ENCODE measurements at places on chromosomes 1 and 21.
A peak's percentile ranks its signal among the peaks of the same experiment; 100 is the strongest.

GRCh38 chr1:153306303-153307220 lies 6.2 kb downstream of the PGLYRP3 start:
- DNase-seq, result no peak

- no peak for DNase-seq
Measured at GRCh38 chr1:244209955-244210354, 158.9 kb downstream of the ZBTB18 start.

GRCh38 chr1:228463559-228464455 lies 23.4 kb upstream of the RNF187 start:
- peak; percentile 88 for DNase-seq

GRCh38 chr21:41377715-41378114 lies 15.9 kb downstream of the MX2 start:
- no peak for DNase-seq

DNA sequence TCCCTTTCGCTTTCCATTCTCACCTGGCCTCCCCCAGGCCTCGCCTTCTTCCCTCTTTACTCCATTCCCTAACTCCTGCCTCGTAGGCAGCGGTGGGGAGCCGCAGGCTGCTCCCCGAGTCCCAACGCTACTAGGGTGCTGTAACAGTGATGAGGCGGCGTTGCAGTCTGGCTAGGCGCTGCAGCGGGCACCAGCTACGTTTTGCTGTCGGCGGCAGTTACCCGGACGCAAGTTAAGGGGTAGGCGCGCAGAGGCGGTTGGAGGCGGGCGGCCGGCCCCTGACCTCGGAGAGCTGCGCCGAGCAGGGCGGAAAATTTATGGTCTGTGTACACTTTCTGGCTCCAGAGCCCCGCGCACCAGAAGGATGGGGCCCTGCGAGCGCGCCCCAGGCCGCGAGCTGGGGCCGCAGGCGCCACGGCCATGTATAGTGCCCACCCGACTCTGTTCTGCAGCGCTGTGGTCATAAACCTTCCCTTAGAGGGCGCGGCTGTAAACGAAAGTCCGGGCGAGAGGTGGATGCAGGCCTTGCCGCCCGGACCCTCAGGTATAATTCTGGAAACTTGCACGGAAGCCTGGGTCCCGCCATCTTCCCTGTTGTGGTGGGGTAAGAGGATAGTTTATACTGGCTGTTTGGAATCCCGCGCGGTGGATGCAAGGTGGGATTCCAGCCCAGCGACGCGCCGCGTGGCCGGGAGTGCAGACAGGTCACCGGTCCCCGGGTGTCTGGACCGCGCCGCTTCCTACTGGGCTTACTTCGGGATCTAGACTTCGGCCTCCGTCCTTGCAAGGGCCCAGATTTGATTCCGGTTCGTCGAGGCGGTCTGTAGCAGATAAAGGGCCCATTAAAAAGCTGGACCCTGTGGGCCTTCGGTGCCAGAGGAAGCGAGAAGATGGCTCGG lies 15.0 kb downstream of the HLX start:
- DNase-seq, result no peak

DNA sequence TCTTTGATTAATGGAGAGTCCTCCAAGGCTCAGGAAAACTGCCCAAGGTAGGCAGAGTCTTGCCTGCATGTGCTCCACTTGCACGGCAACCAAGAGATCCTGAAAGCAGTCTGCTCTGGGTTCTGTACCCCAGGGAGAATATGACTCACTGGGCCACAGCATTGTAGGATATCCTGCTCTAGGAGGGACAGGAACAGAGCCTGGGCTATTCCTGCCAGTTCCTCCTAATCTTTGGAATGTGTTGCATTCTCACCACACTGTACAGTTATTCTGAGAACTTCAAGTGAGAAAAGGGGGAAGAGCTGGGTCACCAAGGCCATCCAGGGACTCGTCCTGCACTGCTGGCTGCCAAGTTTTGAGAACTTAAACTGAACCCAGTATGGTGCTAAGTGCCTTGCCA lies 278.5 kb downstream of the MATN1 start:
- no peak for DNase-seq

DNA sequence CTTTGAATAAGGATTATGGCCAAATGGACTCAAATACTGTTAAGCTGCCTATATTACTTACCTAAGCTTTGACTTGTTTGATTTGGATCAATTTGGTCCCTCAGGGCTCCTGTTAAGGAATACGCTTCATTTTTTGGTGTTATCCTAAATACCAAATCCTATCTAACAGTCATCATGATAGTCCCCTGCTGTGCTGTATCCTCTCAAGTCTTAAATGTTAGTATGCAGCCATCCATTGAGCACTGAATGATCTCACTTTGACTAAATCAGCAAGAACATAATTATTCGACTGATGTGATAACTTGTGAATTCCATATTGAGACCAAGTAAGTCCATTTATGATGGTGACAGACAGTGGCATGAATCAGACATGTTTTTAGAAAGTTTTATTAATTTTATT lies 53.1 kb upstream of the ATF3 start:
- no peak for DNase-seq

DNA sequence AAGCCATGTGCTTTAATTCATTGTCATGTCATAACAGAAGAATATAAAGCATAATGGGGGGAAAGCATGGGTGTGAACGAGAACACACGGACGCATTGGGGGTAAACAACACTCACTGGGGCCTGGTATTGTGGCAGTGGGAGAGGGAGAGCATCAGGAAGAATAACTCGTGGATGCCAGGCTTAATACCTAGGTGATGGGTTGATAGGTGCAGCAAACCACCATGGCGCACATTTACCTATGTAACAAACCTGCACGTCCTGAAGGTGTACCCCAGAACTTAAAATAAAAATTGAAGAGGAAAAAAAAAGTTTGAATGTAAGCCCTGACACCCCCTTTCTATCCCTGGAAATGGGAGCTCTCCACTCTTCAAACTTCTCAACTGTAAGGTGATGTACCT lies 34.9 kb upstream of the CACHD1 start:
- DNase-seq, result no peak

DNA sequence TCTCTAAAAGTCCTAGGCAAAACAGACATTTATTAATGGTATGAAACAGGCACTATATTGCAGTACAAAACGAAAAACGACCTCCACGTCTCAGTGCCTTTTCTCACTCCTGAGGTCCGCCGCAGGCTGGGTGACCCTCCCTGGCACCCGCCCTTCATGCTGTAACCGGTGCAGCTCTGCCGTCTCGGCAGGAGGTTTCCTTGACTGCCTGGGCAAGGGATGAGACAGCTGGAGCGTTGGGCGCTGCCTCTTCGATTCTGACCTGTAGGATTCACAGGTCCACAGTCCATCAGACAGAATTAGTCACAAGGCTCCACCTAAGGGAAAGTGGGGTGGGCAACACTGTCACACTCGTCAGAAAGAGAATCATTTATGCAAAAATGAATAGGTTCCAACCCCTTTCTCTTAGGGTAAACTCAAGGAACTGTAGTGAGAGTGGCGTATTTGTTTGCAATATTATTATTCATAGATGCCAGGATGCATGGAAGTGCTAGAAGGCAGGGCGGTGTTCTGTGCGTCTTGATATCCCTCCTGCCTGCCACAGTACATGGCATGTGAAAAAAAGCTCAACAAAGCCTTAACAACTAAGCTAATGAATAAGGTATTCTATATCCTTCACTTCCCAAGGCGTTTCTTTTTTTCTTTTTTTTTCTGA lies 23.5 kb upstream of the ZBTB18 start:
- DNase-seq, result no peak

- DNase-seq, result no peak
Measured at GRCh38 chr1:206776229-206776628, 3.9 kb upstream of the IL10 start.

DNA sequence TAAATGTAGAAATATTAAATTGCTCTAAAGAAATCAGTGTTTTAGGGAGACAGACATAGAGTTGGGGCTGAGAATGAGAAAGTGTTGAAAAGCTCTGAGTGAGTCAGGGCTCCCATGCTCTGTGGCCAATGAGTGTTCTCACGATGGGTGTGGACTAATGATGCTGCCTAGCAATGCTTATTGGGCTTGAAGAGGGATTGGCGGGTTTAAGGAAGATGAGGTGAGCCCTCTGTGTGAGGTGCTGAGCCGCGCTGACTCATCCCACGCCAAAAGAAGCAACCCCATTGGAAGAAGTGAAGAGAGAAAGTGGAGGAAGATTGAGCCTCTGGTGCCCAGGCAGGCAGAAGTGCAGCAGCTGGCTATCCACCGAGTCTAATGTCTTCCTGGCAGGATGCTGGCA lies 65.1 kb upstream of the DPT start:
- DNase-seq, result no peak

- DNase-seq, result peak; percentile 32
Measured at GRCh38 chr21:42618707-42619102, 34.7 kb upstream of the PDE9A start.

DNA sequence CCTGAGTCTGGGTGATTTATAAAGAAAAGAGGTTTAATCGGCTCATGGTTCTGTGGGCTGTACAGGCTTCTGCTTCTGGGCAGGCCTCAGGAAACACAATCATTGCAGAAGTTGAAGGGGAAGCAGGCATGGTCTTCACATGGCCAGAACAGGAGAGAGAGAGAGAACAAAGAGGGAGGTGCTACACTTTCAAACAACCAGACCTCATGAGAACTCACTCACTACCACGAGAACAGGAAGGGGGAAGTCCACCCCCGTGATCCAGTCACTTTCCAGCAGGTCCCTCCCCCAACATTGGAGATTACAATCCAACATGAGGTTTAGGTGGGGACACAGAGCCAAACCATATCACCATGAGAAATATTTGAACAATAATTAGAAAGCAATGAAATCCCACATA lies 222.9 kb downstream of the FAM72C start:
- DNase-seq, result no peak

GRCh38 chr1:10857687-10858086 lies 61.2 kb upstream of the CASZ1 start:
- DNase-seq, result no peak

DNA sequence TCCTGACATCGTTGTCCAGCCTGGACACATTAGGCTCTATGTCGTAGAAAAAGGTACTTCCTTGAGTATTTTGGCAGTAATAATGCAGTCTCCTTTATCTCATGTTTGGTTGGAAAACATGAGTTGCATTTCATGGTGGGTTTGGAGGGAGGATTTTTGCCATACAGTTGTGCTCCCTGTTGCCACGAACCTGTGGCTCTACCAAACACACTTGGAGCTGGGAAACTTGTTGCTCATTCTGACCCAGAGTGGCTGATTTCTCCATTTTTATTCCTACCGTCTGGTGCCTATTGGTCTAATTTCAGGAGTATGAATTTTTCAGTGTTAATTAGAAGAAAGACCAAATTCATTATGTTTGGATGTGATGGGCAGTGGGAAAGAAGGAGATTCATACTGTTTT lies 50.7 kb downstream of the MPZL1 start:
- no peak for DNase-seq

DNA sequence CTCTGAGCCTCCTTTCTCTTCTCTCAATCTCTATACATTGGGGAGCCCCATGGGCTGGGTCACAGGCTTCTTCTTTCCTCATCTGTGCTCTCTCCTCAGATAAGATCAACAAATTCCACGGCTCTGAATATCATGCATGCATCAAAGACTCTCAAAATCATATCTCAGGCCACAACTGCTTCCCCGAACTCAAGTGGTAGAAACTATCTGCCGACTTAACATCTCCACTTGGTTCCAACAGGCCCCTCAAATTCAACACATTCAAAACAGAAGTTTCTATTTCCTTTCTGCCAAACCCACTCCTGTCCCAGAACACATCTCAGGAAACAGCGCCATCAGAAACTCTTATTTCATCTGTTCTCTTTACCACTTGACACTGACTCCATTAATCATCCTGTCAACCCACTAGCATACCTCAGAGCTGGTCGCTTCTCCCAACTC lies 16.7 kb downstream of the DDX59 start:
- no peak for DNase-seq

DNA sequence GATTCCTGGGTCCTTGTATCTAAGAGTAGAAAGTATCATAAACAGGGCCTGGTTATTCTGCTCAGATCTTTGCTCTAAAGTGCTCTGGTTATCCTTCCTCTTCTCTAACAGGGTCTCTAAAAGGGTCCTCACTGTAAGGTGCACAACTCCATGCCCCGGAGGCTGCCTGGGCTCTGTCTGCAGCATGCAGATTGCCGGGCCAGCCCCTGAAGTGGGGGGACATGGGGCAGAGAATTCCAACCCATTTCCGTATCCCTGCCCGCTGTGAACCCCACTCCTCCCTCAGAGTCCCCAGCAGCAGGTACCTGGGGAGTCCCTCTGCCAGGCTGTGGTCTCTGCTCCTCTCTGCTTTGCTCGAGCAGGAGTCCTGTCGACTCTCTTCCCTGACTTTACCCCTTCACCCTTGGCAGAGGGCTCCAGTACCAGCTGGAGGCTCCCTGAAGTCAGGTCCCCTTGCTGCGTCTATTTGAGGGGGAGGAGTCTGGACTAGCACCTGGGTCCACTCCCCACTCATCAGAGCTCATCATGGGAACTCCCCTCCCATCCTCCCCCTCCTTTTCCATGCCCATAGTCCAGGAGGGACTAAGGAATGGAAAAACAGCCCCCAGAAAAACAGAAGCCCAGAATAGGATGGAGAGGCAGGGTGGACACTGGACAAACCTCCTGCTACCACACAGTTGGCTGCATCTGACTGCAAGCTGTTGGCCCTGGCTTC lies 12.1 kb downstream of the BLACAT1 start:
- DNase-seq, result no peak

GRCh38 chr21:17427157-17427556 lies 85.7 kb upstream of the CXADR start:
- DNase-seq, result no peak

DNA sequence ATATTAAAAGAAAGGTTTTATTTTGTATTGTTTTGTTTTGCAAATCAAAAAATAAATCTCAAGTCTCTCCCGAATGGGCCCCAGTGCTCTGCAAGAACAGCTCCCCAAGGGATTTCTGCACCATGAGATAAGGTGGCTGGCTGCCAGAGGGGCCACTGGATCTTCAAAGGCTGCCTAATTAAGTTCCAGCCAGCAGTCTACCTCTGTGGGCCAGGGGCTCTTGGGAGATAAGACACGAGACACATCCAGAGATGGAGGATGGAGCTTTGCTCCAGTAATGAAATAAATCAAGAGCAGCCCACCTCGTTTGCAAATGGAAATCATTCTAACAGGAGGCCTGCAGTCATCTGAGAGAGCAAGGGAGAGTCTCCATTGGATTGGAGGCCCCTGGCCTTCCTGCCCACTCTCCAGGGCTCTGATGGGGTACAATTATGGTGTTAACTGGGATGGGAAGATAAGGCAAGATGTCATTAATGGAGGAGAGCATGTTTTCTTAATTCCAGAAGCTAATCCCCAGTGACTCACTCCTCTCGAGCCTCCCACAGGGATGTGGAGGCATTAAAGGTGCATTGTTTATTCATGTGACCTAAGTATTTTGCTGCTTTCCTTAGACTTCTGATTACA lies 155.2 kb upstream of the KAZN start:
- no peak for DNase-seq

- DNase-seq, result no peak
Measured at GRCh38 chr21:36325373-36326010, 5.5 kb downstream of the MORC3 start.

DNA sequence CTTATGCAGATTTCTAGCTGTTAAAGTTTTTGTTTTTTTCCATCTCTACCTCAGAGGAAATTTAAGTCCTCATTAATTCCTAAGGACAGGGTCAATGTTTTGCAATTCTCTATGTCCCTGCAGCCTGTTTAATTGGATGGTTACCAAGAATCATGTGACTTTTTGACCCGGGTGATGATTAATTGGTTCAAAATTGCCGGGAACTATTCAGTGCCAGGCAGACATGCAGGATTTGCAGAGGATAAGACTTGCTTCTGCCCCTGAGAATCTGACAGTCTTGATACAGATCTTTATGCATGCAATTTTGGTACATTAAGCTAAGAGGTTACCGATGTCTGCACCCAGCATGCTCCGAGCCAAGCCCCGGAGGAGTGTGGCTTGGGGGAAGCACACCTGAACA lies 87.9 kb downstream of the PLPP3 start:
- no peak for DNase-seq

- DNase-seq, result no peak
Measured at GRCh38 chr1:185368313-185368855, 51.3 kb upstream of the IVNS1ABP start.
